ENCODE measurements at places on chromosomes 7 and 10. TPM values are rescaled to one million over a fixed set of nuclear protein-coding genes. Genes with fewer than 3 reads are reported as not detected.

Gene GJC3
- total RNA-seq = not detected

Gene PRPS1L1
- total RNA-seq = not detected

DNA sequence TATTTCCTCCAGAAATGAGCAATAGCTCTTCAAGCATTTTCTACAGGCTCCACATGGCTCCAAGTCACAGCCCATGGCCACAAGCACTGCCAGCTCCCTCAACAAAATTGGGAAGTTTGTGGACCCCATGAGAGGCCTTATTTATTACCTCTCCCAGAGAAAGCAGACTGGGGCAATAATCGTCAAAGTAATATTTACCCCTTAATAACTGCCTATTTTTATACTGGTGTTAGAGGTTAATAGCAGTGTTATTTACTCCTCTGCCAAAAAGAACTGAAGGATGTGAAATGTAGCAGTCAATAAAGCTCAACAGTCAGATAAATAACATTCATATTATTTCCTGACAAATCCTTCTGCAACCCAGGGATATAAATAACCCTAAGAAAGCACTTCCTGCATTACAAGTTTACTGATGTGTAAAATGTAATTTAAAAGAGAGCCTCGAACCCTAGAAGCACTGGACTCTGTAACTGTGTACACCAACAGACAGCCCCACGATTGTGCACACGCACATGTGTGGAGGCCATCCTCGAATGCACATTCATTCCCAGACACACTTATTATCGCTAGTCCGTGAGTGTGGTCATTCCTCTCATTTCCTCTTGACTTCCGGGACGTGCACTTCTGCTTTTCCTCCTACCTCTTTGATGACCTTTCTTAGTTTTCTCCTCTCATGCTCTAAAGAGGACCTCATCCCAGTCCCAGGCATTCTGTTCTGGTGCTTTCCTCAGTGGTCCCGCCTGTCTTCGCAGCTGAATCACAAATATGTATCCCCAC, 157.4 kb downstream of the EVX1 start:
- DNase-seq = no peak

Gene DLD
- total RNA-seq = 85.5 TPM

GRCh38 chr10:29591651-29591968, 43.2 kb downstream of the SVIL start:
- DNase-seq = no peak

DNA sequence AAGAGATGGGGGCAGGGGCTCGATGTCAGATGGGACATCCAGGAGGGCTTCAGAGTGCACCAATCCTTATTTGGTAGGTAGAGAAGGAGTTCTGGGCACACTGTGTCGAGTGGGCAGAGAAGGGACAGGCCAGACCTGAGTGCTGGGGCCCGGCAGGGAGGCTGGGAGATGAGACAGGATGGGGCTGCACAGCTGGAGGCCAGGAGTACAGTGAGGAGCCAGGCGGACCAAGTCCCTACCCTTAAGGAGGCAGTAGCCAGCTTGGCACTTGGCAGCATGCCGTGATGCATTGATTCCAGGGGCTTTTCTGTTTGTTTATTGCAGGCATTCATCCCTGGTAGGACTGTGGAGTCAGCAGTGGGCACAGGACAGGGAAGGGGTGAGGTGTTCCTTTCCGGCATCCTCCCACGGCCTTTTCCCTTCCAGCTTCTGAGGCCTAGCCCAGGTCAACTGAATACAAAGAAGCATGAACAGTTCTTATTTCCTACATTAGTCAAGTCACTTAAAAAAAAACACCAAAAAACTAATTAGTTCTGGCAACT, 168.8 kb upstream of the CDCA7L start:
- no peak for DNase-seq

- no peak for DNase-seq
These were observed 554.3 kb upstream of the MGMT start for GRCh38 chr10:128912568-128913311.

Gene PAPOLB
- total RNA-seq = not detected

DNA sequence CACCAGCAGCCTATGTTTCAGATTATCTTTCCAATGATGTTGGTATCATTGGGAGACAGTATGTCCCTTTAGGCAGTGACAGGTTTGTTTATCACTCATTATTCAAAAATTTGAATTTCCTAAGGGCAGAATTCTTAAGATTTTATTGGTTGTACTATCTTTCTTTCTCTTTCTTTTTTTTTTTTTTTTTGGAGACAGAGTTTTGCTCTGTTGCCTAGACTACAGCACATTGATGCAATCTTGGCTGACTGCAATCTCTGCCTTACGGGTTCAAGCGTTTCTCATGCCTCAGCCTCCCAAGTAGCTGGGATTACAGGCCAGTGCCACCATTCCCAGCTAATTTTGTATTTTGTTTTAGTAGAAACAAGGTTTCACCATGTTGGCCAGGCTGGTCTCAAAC, 111.2 kb downstream of the PON1 start:
- DNase-seq = no peak

- no peak for DNase-seq
These were observed 620.2 kb downstream of the ANKRD7 start for GRCh38 chr7:118844748-118845147.

Gene CHST15
- total RNA-seq = 8.6 TPM

GRCh38 chr7:73833251-73833919, 2.6 kb downstream of the CLDN4 start:
- DNase-seq = no peak

DNA sequence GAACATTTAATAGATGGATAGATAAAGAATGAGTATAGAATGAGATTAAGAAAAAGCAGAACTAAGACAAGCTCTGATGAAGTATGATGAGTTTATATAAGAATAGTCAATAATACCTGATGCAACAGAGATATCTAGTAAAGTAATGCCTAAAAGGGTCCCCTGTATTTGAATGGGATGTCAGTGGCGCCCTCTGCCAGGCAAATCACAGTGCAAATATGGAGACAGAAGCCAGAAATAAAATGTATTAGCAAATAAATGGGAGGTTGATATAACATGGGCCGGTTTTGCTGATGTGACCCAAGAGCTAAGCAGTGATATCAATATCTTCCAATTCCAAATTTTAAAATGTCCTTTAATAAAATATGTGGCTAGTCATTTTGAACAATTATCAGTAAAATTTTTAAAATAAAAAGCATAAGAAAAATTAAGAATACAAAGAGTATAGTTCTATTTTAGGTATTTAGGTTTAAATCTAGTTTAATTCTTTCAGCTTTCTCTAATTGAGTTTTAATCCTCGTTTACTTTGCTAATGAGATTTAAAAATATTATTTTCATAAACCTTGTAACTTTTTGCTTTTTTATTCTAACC, 62.6 kb downstream of the ADK start:
- peak; percentile 26 for DNase-seq

GRCh38 chr7:149216402-149216801, 21.1 kb downstream of the ZNF282 start:
- no peak for DNase-seq

GRCh38 chr10:69729326-69730048, 72.2 kb upstream of the COL13A1 start:
- no peak for DNase-seq

GRCh38 chr10:3014968-3015367, 52.4 kb upstream of the PFKP start:
- DNase-seq = no peak

DNA sequence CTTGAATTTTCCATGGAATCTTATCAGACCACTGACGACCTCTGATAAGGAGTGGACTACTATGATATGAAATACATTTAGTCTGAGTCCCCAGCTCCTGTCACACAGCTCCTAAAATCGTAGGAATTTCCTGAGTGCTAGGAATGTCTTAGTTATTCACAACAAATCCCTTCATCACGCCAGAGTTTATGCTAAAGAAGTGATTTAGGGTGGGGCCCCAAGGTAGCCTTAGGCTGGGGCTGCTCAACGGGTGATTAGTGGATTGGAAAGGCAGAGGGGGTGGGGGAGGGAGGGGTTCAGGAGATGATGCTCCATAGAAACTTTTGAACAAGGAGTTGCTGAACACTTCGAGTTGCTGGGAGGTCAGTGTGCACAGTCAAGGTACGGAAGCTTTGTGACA, 7.0 kb upstream of the TET1 start:
- no peak for DNase-seq

Gene SSC4D
- 0.89 TPM for total RNA-seq

Gene UBE2D4
- total RNA-seq = 13.3 TPM

- DNase-seq = no peak
These were observed 397.9 kb downstream of the INHBA start for GRCh38 chr7:41305001-41305400.

GRCh38 chr10:13668126-13668525, 81.4 kb downstream of the PRPF18 start:
- DNase-seq = no peak

- DNase-seq = peak; percentile 84
These were observed 6.8 kb downstream of the ORAI2 start for GRCh38 chr7:102439963-102440795.

Gene STEAP1
- 21.1 TPM for total RNA-seq

- DNase-seq = no peak
These were observed 10.8 kb upstream of the GPNMB start for GRCh38 chr7:23235813-23236221.

DNA sequence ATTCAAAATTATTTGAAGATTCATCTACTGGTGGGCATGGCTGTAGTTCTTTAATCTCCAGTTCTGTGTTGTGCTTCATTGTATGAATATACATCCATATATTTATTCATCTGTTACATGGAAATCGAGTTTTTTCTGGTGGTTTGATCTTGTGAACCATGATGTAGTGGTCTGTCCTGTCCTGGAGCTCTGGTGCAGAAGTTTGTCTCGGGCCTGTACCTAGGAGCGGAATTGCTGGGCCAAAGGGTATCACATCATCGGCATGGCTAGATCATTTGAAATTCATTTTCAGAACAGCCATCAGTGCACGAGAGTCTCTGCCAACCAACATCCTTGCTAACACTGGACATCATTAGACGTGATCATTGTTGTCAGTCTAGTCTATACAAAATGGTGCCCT, 107.0 kb downstream of the ELFN1 start:
- DNase-seq = no peak

GRCh38 chr10:75688506-75689300, 257.3 kb downstream of the LRMDA start:
- DNase-seq = no peak

DNA sequence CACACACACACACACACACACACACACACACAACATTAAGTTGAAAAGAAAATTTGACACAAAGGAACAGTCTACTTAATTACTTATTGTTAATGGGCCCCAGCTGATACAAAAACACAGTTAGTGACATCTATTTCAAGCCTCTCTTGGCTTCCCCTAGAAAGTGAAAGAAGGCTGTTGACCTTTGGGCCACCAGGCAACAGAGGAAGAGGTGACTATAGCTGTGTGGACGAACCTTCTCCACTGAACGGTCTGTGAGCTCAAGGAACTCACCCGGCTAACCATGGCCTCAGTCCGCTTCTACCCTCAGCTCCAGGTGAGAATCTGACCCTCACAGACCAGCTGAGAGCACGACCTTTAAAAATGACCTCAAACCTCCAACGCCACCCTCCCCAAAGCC, 32.9 kb upstream of the CALN1 start:
- DNase-seq = no peak

DNA sequence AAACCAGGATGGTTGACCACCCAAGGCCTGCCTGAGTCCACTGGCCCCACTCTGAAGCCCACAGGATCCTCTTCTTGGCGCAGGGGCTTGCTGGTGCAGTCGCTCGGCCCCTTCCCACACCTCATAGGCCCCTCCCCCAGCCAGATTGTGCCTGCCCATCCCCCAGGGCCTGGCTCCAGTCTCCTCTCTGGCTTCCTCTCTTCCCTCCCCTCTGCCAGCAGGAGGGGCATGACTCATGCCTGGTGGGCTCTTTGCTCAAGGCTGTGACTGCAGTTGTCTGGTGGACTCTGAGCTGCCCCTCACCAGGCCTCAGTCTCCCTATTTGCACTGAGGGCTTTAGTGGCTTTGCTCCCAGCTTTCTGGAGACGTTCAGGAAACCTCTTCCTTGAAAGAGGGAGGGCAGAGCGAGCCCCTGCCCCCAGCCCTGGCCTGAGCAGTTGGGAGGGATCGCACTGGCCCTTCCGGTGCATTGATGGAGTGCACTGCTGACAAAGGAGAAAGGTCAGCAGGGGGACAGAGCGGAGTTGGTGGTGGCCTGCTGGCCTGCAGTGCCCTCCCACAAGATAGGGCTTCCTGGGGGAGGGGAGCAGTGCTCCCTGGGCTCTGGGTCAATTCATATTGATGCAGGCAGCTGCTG, 60.7 kb downstream of the ZMIZ1 start:
- no peak for DNase-seq

GRCh38 chr10:18658271-18659124, 733 bp upstream of the ARL5B start:
- peak; percentile 16 for DNase-seq

- no peak for DNase-seq
These were observed 63.1 kb upstream of the ZPBP start for GRCh38 chr7:50156163-50156562.

- DNase-seq = no peak
These were observed 146.4 kb downstream of the ANLN start for GRCh38 chr7:36535866-36536664.

DNA sequence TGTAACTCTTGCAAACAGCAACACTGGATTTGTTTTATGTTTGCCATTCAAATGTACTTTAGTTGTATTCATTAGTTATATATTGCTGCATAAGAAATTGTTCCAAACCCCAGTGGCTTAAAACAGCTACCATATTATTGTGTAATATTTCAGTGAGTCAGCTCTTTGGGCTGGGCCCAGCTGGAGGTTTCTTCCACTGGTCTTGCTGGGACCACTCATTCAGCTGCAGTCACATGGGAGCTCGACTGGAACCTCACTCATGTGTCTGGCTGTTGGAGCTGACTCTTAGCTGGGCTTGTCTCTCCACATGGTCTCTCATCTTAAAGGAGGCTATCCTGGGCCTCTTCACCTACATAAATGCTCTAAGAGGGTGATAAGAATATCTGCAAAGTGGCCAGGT, 23.2 kb upstream of the PIP4K2A start:
- peak; percentile 71 for DNase-seq

DNA sequence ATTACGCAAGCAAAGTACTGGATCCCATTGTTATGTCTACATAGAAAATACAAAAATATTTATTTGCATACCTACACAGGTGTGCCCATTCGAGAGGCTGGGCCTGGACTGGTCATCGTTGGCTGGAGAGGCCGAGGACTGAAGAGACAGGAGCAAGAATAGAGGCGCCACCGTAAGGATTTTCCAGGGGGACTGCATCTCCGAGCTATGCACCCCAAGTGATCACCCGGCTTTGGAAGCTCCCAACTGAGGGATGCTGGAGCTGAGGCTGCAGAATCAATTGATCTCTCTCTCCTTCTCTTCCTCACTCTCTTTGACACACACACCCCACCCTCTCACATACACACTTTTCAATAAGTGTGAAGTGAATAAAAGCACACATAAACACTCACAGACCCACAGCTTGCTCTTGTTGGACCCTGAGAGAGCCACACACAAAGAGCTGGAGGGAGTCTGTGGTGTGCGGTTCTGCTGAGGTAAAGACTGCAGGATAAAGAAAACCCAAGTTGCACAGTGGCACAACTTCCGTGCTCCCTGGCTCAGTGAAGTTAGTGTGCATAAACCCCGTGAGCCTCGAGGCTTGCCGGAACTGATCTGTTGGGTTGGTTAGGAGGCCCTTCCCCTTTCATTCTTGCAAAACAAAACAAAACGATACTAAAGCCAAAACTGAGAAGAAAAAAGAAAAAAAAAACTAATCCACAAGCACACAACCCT, at the start of gene AOAH:
TSS of gene AOAH (minus strand) at position 544 of the 714 bp plus-strand sequence. CDS start at position 198, 346 bp downstream.
- DNase-seq = no peak

Gene FGFBP3
- 0.51 TPM for total RNA-seq

All from HFFc6 (cell line).